ENCODE measurements at places on chromosomes 4 and X.

- DNase-seq: no peak
Measured at GRCh38 chr4:6595897-6596537, 21.0 kb downstream of the MAN2B2 start.

DNA sequence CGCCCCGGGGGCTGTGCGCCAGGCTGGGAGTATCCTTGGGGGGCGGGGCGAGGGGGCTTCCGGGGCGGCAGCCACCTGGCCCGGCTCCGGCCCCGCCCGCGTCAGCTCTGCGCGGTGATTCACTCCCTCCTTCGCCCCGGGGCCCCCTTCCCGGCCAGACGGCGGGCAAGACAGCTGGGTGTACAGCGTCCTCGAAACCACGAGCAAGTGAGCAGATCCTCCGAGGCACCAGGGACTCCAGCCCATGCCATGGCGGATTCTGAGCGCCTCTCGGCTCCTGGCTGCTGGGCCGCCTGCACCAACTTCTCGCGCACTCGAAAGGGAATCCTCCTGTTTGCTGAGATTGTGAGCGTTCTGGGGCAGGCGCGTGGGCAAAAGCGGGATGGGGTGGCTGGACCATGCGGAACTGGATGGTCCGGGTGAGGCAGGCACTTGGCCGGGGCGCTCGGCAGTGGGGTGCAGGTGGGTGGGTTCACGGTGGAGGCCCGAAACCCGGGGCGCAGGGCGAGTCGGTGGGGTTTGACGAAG lies at the start of gene PLP2:
PLP2 (plus strand) TSS at position 147 of the 528 bp plus-strand sequence; CDS start at position 250, 103 bp downstream.
- DNase-seq: peak; percentile 39

DNA sequence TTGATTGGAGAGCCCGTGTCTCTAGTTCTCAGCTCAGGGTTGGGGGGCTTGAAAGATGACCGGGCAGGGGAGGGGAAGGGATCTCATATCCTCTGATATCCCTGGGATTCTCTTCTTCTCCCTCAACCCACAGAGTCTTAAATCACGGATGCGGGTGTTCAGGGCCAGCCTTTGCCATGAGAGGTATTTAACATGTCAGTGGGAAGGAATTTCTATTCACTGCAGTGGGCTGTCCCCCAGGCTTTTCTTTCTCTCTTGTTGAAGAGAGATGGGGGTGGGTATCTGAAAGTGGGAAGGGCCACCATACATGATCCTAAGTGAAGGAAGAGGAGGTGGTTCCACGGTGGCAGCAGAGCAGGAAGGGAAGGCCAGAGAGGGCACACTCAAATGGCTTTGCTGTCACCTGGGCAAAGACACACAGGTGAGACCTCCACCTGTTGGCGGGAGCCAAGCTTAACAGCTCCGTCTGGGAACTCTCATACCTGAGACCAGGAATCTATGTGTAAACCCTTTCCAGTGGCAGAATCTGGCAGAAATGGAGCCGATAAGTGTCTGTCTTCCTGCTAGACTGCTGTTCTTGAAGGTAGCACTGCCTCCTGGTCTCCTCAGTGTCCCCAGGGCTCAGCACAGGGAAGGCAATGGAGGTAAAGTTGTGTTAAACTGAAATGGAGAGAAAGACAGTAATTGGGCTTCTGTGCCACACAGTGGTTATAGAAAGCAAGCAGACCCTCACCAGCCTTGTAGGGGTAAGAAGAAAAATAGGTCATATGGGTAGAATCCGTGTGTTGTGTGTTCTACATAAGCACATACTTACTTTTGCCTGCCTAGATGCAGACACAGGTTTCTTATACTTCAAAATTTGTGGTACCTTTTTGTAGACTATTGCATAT lies 49.4 kb downstream of the RHOH start:
- no peak for DNase-seq

DNA sequence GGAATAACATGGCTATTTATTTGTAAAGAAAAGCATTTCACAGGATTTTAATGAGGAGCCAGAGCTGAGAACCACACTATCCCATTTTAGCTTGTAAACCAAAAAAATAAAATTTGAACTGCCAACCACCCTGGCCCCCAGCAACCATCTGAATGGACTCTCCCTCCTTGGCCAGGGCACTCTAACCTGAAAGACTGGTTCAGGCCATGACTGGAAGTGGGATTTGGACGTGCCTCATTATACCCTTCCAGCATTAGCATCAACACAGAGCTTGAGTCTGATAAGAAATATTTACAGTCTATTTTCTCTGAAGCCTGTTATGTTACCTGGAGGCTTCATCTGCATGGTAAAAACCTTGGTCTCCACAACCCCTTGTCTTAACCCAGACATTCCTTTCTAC lies 30.0 kb downstream of the METAP1 start:
- DNase-seq: no peak

DNA sequence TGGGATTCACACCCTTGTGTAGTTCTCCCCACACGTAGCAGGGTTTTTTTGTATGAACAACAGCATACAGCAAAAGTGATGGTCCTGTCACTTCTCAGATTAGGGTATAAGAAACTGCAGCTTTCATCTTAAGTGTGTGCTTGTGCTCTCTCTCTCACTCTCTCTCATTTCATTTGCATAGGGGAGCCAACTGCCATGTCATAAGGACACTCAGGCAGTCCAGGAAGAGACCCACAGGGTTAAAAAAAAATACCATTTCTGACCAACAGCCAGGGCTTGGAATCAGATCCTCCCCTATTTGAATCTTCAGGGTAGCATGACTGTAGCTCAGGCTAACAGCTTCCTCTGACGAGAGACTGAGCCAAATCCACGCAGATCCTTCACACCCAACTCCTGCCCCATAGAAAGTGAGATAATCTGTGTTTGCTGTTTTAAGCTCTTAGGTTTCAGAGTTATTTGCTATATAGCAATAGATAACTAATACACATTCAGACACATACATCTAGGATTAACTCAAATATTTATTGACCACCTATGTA lies 331.2 kb downstream of the PAPSS1 start:
- DNase-seq: no peak

DNA sequence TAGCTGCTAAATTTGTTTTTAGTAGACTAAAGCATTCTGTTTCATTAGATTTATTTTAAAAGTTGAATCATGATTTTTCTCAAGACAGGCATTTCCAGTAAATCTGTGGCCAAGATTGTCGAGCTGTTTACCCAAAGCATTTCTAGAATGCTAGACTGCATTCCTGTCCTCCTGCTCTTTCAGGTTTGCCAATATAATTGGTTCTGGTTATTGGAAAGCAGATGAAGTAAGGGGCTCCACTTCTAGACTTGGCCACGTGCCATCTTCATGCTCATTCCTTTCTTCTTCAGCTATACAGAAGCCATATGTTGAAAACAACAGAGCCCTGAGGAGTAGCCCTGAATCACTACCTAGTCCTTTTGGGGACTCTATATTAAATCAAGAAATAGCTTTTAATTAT lies 62.5 kb downstream of the PGRMC2 start:
- DNase-seq: peak; percentile 38

DNA sequence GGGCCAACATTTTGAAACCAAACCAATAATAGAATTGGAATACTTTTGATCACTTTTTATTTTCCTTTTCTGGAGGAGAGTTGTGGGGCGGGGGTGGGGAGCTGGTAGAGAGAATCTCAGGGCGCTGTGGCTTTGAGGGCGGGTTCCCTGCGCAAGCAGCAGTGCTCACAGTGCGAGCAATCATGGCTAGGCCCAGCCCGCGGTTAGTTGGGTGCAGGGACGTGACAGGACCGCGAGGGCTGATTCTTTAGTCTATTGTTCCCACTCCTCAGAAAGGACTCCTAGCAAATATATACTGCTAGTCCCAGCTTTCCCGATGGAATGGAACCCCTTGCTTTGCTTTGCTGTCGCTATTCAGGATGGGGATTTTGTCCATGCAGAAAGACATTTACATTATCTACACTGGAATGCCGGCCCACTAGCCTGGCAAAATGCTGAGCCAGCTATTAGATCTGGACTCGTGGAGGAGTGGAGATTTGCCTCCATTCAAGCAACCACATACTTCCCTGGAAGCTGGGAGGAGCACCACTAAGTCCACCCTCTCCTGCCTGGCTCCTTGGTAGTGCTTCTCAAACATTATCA lies 23.9 kb upstream of the APLN start:
- DNase-seq: no peak

GRCh38 chr4:133151341-133151690 lies 2.2 kb downstream of the PCDH10 start:
- peak; percentile 15 for DNase-seq

DNA sequence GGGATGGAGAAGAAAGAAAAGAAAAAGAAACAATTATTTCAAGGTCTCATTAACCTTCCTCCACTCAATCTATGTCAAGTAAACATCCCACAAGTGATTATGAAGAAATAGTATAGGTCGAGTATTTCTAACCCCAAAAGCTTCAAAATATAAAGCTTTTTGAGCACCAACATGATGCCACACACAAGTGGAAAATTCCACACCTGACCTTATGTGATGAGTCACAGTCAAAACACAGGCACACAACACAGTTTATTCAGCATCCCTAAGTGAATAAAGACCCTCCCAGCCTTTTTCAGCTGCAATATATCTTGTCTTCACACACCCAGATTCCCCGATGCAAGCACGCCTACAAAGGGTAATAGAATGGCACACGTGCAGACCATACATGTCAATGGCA lies 51.7 kb upstream of the VEGFC start:
- peak; percentile 53 for DNase-seq

GRCh38 chr4:163077680-163078079 lies 89.0 kb downstream of the NAF1 start:
- no peak for DNase-seq

- DNase-seq: no peak
Measured at GRCh38 chr4:11297201-11297600, 131.5 kb downstream of the HS3ST1 start.

- DNase-seq: peak; percentile 77
Measured at GRCh38 chrX:154734061-154734781, 16.7 kb downstream of the GAB3 start.

- DNase-seq: peak; percentile 38
Measured at GRCh38 chr4:13989501-13989900, 362.0 kb upstream of the BOD1L1 start.

GRCh38 chr4:100979736-100980135 lies 367.6 kb downstream of the PPP3CA start:
- DNase-seq: no peak

- no peak for DNase-seq
Measured at GRCh38 chrX:7638078-7638710, 204.8 kb upstream of the VCX start.

DNA sequence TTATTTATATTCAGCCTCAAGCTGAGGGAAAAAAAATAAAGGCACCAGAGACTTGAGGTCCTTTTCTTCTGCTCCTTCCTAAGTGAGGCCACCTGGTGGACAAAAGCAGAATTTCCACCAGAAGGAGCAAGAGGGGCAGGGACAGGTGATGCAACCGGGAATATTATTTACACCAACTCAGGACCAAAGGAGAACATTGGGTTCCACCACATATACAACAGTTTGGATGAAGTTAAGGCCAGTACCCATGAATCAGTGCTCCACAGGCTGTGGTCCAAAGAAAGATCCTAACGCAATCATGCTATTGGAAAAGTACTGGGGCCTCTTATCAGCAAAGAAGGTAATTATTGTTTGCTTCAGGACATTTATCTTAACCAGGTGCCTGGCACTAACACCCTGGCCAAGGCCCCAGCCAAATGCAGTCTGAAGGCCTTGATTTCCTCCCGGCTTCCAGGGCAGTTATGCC lies 57.4 kb downstream of the TSC22D3 start:
- peak; percentile 92 for DNase-seq

GRCh38 chr4:68466185-68466584 lies 18.9 kb downstream of the TMPRSS11E start:
- peak; percentile 93 for DNase-seq

DNA sequence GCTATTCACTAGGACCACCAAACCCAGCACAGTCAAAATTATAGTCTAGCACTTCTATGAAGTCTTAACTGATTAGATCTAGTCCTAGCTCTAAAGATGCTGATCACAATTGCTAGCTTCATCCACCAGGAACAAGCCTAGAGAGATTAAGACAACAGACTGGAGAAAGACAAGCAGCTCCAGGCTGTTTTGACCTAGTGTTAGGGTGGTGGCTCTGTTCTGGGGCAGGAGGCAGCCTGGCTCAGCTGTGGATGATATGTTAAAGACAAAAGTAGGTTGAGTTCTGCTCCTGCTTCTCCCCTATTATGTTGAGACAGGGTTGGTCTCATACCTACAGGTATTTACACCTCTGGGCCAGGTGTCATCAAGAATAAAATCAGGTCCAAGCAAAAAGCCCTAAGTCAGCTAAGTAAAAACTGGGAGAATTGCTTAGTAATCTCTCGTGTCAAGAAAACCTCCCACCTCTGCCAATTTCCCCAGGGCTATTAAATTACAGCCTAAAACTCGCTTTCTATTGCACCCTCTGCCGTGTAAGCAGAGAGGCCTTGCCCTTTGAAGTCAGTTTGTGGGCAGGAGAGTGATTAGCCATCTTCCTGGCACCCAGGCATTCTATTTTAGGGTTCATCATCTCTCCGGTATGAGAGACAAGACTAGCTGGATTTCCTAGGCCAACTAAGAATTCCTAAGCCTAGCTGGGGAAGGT lies 39.9 kb downstream of the RAB40AL start:
- peak; percentile 0 for DNase-seq

GRCh38 chr4:31674313-31674947 lies 954.3 kb downstream of the PCDH7 start:
- DNase-seq: peak; percentile 31

GRCh38 chr4:3391422-3391821 lies 50.3 kb upstream of the HGFAC start:
- no peak for DNase-seq

GRCh38 chr4:7070729-7071511 lies 3.1 kb upstream of the GRPEL1 start:
- peak; percentile 40 for DNase-seq

DNA sequence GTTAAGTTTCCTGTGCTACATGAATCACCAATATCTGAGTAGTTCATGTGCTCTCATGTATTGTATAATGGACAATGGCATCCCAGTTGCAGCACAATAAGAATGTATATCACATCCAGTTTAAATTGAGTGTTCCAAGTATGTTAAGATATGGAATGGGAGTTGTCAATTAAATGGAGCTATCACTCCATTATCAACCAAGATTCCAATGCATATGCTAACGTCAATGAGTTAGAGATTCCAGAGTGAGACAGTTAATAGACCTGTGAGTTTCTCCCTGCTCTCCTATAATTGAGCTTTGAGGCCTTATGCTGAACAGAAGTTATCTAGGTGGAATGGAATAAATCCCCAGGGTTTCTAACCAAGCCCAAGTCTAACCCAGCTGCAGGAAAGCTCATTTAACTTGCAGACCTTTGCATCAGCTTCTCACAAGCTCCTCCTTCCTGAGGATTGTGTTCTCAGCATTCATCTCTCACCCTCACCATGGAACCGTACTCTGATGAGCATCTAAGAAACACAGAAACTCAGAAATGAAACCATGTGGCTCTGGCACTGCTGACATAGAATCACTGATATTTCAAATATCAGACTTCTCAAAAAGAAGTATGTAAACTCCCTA lies 84.8 kb downstream of the TIGD2 start:
- DNase-seq: peak; percentile 82

- no peak for DNase-seq
Measured at GRCh38 chrX:135480076-135480475, 40.4 kb upstream of the INTS6L start.

GRCh38 chr4:111605111-111605510 lies 540.1 kb upstream of the FAM241A start:
- DNase-seq: no peak

GRCh38 chrX:14344172-14344940 lies 185.0 kb upstream of the GLRA2 start:
- no peak for DNase-seq

GRCh38 chrX:48919947-48920717 lies 1.3 kb upstream of the PIM2 start:
- DNase-seq: no peak

Measured in fibroblast of lung (primary cell).